Smooth muscle cell of bladder (primary cell): ENCODE measurements at places on chromosomes 6 and 20. TPM values are rescaled to one million over a fixed set of nuclear protein-coding genes. Genes with fewer than 3 reads are reported as not detected.

The TTBK1 gene
- not detected in 2 replicates for total RNA-seq

The SLC25A27 gene
- 16.1 and 17.5 TPM in 2 replicates for total RNA-seq

The IL17A gene
- not detected in 2 replicates for total RNA-seq

The CLIC5 gene
- 0.09 TPM in 1 of 2 replicates, not detected in the other for total RNA-seq

The FGD2 gene
- total RNA-seq: not detected in 2 replicates

The CEP250 gene
- total RNA-seq: 11.9 and 29.0 TPM in 2 replicates

The UNC5CL gene
- under 0.01 and 0.09 TPM in 2 replicates for total RNA-seq

The MYLK2 gene
- under 0.01 TPM in 1 of 2 replicates, not detected in the other for total RNA-seq

The HLA-DOA gene
- total RNA-seq: under 0.01 TPM in 1 of 2 replicates, not detected in the other

The CRIP3 gene
- total RNA-seq: 0.18 TPM in 1 of 2 replicates, not detected in the other

The CGA gene
- 0.09 TPM in 1 of 2 replicates, not detected in the other for total RNA-seq

The RSPO3 gene
- total RNA-seq: 3.7 and 17.4 TPM in 2 replicates

The TBX18 gene
- 20.5 and 34.9 TPM in 2 replicates for total RNA-seq

The VIP gene
- total RNA-seq: not detected in 2 replicates

The FUCA2 gene
- total RNA-seq: 54.9 and 60.6 TPM in 2 replicates

The ADGRF5 gene
- 0.14 and 1.6 TPM in 2 replicates for total RNA-seq

The PRPH2 gene
- 1.8 and 2.5 TPM in 2 replicates for total RNA-seq
